Stimulated activated CD8-positive, alpha-beta memory T cell treated with anti-CD3 and anti-CD28 coated beads, Interleukin-2, amount 100 ng/mL, for 1 hour (primary cell): ENCODE measurements at places on chromosomes 4 and X.

- DNase-seq: no peak
These were observed 375.2 kb downstream of the GALNTL6 start for GRCh38 chr4:172188248-172188988.

DNA sequence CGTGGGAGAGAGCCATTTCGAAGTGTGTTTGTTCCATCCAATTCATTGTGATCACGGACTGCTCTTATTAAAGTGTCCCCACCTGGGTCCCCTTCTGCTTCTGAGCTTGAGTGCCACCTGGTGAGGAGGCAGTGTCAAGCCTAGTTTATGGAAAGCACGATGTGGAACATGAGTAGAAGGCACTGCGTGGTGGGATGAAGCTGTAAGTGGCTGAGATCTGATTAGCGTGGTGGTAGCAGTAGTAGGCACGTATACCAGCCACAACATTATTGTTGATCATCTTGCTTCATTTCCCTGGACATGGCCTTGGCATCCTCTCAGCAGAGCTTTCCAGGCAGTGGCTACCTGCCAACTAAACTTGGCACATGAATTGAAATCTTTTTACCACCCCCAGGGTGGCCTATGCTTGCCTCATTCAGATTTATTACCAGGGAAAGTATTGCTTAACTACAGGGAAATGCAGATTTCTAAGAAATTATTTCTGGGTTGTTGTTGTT lies 46.4 kb downstream of the GPAT3 start:
- DNase-seq: no peak

- no peak for DNase-seq
These were observed 387.2 kb upstream of the GATB start for GRCh38 chr4:152148057-152148456.

- DNase-seq: no peak
These were observed 33.5 kb upstream of the SCRG1 start for GRCh38 chr4:173432430-173432829.

DNA sequence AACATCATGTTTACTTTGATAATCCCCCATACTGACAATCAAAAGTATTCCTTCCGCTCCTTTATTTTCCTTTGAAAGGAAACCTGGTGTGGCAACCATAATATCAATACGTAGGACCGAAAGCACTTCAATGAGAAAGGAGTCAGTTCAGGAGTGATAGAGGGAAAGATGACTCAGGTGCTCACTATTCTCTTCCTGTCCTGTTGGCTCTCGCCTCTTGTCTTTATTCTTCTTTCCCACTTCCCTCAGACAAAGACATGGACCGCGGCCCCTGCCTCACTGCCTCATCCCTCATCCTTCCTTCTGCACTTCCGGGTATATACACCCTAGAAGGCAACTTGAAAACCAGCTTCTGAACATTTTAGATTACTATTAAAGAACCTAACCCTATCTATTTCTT lies 49.8 kb upstream of the TNIP3 start:
- no peak for DNase-seq

- DNase-seq: no peak
These were observed 611.1 kb downstream of the PCDH19 start for GRCh38 chrX:99798936-99799335.

DNA sequence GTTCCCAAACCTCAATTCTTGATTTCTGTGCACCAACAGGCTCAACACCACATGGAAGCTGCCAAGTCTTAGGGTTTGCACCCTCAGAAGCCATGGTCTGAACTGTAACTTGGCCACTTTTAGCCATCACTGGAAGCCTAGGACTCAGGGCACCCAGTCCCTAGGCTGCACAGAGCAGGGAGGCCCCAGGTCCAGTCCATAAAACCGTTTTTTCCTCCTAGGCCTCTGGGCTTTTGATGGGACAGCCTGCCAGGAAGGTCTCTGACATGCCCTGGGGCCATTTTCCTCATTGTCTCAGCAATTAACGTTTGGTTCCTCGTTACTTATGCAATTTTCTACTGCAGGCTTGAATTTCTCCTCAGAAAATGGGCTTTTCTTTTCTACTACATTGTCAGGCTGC lies 1259.6 kb downstream of the RAPGEF2 start:
- no peak for DNase-seq

DNA sequence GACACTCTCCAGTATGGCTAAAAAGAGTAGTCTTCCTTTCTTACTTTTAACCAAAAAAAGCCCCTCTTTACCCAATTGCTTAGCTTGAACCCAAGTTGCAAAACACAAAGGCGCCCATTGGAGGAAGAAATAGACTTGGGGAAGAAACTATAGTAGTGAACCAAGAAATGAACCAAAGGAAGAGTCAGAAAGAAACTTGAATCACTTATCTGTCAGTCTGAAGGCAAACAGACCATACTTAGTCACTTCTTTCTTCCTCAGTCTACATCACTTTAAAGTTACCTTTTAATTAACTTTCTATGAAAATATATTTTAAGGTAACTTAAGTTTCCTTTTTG lies 161.4 kb upstream of the GIMD1 start:
- DNase-seq: no peak

DNA sequence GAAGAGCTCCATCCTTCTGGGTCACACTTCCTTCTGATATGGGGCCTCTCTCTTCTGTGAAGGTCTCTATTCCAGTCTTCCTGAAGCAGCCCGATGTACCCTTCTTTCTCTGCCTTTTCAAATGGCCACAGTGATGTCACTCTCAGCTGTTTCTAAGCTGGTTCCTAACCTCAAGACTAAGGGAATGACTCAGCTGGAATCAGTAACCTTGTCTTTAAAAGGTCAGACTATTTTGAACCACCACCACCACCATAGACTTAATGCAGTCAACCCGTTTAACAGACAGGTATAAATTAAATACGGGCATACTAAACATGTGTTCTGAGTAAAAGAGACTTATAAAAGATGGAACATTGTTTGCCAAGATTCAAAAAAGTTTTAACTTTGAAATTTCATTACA lies 121.0 kb downstream of the PPA2 start:
- DNase-seq: no peak

DNA sequence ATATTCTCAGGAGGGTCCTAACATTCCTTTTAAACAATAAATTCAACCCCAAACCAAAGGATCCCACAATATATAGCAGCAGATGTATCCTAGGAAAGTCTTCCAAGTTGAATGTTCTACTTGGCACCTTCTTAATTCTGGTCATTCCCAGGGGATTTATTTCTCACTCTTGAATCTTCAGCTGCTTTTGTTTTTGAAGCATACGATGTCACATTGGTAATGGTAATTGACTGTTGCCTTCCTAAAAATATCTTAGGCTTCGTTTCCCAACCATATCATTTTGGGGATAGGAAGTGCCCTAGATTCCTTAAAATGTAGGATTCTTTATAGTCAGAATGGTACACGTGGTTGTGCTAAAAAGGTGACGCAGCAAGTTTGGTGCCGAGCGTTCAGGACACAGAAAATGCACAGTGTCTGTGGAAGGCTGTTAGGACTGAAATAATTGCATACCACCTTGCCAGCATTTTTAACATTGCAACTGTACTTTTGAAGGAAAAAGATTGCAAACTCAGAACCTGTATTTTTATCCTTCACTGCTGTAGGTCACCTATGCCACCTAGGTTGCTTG lies 8.1 kb downstream of the SNX25 start:
- DNase-seq: no peak

- DNase-seq: no peak
These were observed 495.2 kb downstream of the MID1IP1 start for GRCh38 chrX:39296472-39296871.

- no peak for DNase-seq
These were observed 150.6 kb downstream of the ADAMTS3 start for GRCh38 chr4:72418458-72418857.

DNA sequence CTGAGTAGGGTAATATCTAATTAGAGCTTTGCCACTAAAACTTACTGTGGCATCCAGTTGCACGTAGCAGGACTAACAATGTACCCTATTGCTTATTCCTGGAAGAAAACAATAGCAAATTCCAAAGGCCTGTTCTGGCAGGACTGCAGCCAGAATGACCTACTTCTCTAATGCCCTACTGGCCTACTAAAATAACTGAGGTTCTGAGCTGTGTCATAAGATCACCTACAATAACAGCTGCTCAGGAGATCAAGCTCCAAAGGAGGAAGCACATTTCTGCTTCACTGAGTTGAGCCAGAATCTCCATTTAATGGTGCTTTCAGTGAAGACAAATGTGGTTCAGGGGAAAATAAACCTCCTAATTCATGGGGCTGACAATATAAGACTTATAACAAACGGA lies 42.2 kb upstream of the CXCL8 start:
- no peak for DNase-seq

- DNase-seq: no peak
These were observed 832 bp downstream of the EGFL6 start for GRCh38 chrX:13570261-13570605.

GRCh38 chr4:87950493-87950892 lies 25.0 kb upstream of the SPP1 start:
- no peak for DNase-seq

DNA sequence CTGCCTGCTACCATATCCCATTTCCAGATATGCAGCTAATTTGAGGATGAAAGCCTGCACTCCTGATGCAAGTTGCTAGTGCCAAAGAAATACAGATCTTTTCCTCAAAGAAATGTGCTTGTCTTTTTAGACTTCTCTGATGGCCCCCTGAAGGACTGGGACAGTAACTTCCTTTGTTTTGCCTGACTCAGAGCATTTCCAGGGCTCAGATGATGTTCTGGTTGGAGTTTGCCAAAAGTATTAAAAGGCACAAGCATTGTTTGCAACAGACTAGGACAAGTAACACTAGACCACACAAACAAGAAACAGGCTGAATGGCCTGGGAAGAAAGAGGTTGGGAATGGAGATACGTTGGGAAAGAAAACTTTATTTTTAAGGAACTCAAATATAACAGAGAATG lies 175.2 kb downstream of the IL13RA2 start:
- no peak for DNase-seq

- DNase-seq: no peak
These were observed 199.6 kb downstream of the BCOR start for GRCh38 chrX:39898147-39898546.

GRCh38 chrX:56762707-56763555 lies 33.9 kb downstream of the NBDY start:
- no peak for DNase-seq

DNA sequence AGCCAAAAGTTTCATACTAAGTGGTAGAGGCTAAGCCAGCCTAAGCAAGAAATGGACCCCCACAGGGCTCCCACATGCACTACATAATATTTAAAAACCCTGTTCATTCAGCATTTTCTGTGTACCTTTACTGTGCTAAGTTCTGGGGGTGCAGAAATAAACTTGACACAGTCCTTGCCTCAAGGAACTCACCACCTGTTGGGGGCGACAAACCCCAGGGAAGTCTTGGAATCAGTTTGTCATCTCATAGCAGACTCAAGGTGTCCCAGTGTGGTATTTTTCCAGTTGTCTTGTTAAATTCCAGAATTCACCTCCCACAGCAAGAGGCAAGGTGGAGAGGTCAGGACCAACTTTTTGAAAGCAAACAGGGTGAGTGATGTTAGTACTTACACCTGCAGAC lies 43.1 kb downstream of the ATG4A start:
- no peak for DNase-seq
